ENCODE measurements at places on chromosomes 4 and X.

- peak; percentile 50 for DNase-seq
These were observed 24.3 kb downstream of the LINC00632 start for GRCh38 chrX:140733766-140734342.

DNA sequence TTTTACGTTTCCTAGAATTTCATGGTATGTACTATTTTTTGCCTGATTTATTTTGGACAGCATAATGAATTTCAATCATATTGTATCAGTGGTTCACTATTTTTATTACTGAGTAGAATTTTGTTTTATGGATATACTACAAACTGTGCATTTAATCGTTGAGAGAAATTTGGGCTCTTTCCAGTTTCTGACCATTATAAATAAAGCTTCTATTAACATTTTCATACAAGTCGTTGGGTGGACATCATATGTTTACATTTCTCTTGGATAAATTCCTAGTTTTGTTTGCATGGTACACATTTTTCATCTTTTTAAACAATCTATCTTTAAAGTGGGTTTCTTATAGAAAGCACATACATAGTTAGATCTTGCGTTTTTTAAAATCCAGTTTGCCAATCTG is 472.7 kb upstream of the MAGEB18 start:
- DNase-seq, result no peak

DNA sequence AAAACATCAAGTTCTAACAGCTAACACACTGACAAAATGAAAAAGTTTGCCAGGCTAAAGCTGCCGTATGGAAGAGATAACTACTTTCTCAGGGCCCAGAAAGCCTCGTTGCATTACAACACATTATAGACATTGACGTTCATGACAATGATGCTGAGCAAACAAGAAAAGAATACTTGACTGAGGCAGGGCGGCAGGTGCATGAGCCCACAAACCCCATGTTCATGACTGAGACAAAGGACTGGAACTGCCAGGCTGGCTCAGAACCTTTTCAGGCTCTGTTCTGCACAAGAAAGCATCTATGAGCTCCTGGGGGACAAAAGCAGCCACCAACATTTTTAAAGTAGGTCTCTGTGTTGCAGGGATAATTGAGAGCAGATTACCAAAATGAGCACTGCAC is 13.6 kb downstream of the TLR6 start:
- no peak for DNase-seq

DNA sequence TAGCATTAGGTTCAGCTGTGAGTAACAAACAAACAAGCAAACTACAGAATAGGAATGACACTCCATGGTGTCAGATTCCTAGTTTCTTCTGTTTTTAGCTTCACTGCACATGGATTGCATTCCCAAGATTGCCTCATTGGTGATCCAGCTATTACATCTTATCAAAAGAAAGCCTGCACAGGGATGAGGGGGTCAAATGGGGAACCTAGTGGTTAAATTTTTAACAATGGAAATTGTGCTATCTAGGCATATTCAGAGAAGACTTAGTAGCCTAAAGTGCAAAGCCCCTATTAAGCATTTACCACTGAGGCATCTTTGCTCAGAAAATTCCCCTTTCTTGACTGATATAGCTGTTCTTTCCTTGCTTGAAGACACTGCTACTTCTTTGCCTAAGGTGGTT is 3.9 kb upstream of the TTC29 start:
- no peak for DNase-seq

- no peak for DNase-seq
These were observed 44.8 kb upstream of the CBR4 start for GRCh38 chr4:169054879-169055278.

DNA sequence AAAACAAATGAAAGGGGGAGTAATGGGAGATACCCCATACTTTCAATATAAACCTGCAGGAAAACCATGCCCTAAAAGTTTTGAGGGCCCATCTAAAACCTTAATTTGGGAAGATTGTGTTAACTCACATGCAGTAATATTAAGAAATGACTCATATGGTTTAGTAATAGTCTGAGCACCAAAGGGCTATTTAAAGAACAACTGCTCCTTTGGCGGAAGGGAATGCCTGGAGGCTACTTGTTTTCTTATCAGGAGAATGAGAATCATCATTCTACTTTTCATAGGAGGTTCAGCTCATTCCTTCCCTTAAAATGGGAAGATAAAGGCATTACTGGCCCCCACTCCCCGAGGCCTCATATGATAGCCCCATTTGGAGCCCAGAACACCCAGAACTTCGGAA is 47.6 kb downstream of the SPIN3 start:
- peak; percentile 63 for DNase-seq

GRCh38 chrX:110951472-110952269 is 144.3 kb upstream of the PAK3 start:
- no peak for DNase-seq

GRCh38 chrX:24479924-24480323 is 14.8 kb downstream of the PDK3 start:
- DNase-seq, result peak; percentile 24

GRCh38 chrX:74423289-74423998 is 2.2 kb downstream of the SLC16A2 start:
- DNase-seq, result no peak

DNA sequence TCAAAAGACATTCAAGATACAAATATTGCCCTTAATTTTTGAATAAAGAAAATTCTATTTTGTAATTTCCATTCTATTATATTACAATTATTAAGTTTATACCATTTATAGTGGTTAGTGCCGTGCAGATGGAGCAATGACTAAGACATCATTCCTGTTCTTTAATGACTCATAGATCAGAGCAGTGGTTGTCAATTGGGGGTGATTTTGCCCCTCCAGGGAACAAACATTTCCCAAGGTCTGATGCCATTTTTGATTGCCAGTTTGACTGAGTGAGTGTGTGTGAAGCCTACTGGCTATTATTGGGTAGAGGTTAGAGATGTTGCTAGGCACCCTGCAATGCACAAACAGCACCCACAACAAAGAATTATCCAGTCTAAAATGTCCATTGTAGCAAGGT is 97.9 kb upstream of the DDIT4L start:
- peak; percentile 80 for DNase-seq

GRCh38 chrX:34578237-34578636 is 78.8 kb downstream of the TMEM47 start:
- DNase-seq, result peak; percentile 36

DNA sequence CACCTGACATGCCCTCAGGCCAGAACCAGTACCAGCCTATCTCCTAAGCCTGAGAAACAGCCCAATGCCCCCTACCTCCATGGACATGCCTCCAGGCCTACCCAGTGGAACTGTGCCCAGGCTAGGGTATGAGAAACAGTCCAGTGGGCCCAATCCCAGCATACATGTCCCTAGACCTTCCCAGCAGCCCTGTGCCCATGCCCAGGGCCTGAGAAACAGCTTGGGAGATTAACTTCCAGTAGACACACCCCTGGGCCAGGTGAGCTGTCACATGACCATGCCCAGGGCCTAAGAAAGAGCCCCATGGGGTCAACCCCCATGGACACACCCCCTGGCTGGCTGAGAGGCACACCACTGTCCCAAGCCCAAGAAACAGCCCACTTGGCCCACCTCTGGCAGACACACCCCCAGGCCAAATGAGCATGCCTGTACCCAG is 78.8 kb downstream of the CBR4 start:
- DNase-seq, result peak; percentile 34

DNA sequence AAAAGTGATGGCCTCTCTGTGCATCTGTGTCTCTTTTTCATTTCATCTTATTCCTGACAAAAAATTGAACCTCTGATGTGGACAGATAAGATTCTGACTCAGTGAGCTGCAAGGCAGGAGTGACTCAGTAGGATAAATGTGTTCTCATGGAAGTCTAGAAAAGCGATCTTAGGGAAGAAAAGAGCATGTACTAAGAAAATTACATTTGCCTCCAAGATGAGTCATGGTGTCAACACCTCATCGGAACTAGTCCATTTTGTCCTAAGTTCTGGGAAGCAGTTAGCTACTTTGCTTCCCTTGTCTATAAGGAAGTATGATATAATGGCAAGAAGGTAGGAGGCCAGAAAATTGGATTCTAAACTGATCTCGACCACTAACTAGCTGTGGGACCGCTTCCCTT is 83.5 kb upstream of the AFF2 start:
- DNase-seq, result peak; percentile 27

DNA sequence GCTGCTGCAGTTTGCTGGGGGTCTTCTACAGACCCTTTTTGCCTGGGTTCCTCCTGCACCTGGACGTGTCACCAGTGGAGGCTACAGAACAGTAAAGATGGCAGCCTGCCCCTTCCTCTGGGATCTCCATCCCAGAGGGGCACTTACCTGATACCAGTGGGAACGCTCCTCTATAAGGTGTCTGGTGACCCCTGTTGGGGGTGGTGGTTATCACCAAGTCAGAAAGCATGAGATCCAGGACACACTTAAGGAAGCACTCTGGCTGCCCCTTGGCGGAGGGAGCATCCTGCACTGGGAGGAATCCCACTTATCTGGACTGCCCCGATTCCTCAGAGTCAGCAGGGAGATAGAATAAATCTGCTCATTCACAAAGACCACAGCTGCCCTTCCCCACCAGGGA is 218.9 kb upstream of the GALNTL6 start:
- DNase-seq, result no peak

DNA sequence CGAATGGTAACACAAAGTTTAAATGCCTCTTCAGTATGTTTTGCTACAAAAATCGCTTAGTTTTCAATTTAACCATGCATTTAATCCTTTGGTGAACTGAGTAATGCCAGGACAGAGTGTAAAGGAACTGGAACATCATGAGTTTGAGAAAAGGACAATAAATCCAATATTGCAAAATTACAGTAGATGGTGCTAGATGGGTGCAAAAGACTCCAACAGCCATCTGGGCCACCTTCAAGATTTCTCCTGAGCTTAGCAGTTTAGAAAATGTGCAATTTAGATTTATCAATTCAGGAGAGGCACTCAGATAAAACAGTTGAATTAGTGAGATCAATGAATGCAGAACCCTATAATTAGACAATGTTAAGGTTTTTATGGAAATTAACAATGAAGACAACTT is 33.2 kb upstream of the MID1IP1 start:
- DNase-seq, result peak; percentile 37

- DNase-seq, result peak; percentile 99
These were observed 43.7 kb upstream of the TADA2B start for GRCh38 chr4:6999172-7000086.

GRCh38 chr4:9792381-9792780 is 10.9 kb downstream of the DRD5 start:
- peak; percentile 57 for DNase-seq

DNA sequence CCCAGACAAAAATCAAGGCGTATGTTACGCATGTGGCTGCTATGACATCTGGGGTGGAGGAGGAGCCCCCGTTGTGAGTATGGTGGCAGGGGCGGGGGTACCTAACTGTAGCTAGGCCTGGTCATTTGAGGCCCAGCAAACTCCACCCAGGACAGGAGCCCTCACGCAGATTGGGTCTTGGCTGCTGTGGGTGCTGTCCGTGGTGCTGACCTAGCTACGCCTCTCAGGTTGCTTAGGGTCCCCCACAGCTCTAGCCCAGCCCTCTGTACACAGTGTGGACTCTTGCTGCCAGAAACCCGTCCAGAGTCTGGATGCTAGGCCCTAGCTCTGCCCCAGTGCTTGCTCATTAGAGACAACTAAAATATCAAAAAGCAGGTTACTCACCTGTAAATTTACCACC is 146.7 kb upstream of the PSAPL1 start:
- no peak for DNase-seq

GRCh38 chr4:76951672-76952010 is 2.1 kb downstream of the SEPTIN11 start:
- no peak for DNase-seq

DNA sequence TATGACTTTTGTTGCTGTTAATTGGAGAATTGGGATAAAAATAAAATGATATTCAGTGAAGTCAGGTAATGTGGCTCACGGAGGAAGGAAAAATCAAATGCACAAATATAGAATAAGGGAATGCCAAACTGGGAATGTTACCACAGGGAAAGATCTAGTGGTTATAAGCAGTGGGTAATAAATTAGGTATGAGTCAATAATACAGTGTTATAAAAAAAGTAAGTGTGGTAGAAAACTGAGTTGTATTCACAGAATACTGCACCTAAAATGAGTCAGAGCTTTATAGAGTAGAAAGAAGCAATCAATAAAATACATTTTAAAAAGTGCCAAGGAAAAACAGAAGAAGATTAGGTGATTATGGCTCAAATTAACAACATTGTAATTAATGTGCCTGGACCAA is 34.5 kb downstream of the INTS12 start:
- DNase-seq, result no peak

GRCh38 chr4:163744861-163745260 is 250.4 kb downstream of the TMA16 start:
- no peak for DNase-seq

GRCh38 chr4:121096629-121097028 is 24.3 kb upstream of the NDNF start:
- DNase-seq, result peak; percentile 28

DNA sequence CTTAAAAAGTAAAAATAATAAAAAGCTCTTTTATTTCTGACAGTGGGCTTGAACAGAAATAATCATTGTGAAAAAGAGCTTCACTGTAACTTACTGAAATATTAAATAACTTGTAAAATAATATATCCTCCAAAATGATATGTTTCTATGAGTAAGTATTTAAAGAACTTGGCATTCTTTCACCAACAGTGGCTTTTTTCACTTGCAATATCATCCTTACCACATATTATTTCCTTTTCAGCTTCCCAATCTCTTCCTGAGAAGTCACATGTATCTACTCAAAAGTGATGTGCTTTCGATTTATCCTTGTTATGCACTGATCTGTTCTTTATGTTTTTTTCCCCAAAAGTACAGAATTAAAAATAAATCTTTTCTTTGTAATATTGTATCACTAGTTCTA is 2.2 kb upstream of the PCDH18 start:
- DNase-seq, result no peak

DNA sequence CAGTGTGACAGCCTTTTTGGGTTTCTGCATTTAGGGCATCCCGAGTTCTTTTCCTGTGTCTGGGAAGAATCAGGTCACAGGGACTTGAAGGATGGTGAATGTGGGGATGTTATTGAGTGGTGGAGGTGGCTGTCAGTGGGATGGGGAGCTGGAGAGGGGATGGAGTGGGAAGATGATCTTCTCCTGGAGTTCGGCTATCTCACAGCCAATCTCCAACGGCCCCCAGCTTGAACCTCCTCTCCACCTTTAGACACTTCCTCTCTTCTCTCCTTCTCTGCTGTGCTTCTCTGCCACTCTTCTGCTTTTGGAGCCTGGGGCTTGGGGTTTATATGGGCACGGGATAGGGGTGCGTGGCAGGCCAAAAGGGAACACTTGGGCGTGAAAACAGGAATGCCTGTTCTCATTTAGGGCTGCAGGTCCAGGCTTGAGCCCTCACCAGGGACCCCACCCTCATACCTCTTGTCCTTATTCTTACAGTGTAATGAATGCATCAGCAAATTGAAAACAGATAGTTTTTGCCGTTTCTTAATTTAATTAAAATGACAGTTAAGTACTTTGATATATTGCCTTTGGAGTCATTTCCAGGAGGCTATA is 37.5 kb downstream of the USP9X start:
- DNase-seq, result peak; percentile 14

GRCh38 chr4:110508827-110509710 is 33.1 kb downstream of the ENPEP start:
- peak; percentile 55 for DNase-seq

DNA sequence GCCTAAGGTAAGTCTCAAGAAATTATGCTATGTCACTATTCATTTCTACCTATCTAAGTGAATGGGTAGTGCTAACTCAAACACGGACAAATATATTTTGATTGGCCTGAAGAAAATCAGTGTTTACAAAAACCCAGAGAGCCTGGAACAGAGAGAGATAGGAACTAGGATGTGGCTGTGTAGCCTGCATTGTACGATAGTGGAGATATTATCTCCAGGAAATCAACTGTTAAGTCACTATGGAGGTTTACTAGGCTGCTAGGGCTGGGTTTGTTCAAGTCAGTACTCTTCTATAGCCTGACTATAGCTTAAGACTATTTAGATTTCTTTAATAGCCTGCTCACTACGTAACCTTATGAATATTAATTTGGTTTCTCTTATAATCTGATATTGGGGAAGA is 127.9 kb downstream of the TACR3 start:
- DNase-seq, result no peak
